ENCODE measurements at places on chromosomes 7 and 10. TPM values are rescaled to one million over a fixed set of nuclear protein-coding genes. Genes with fewer than 3 reads are reported as not detected.
A peak's percentile ranks its signal among the peaks of the same experiment; 100 is the strongest.

Gene RPP30
- total RNA-seq = 24.7 TPM

DNA sequence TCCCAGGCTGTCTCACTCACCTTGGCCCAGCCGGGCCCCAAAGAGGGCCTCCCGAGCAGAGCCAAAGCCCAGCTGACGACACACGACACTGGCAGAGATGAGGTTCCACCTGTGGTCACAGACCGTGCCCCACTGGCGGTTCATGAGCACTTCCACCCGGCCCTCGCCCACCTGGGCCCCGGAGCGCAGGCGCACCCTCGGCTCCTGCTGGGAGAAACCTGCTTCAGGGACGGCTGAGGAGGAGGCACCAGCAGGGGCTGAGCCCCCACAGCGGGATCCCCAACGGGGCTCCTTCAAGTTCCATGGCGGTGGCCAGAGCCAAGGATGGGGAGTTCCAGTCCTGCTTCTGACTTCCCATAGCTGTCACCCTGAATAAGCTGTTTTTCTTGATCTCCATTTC lies 10.0 kb downstream of the LOXL4 start:
- peak; percentile 7 for DNase-seq

DNA sequence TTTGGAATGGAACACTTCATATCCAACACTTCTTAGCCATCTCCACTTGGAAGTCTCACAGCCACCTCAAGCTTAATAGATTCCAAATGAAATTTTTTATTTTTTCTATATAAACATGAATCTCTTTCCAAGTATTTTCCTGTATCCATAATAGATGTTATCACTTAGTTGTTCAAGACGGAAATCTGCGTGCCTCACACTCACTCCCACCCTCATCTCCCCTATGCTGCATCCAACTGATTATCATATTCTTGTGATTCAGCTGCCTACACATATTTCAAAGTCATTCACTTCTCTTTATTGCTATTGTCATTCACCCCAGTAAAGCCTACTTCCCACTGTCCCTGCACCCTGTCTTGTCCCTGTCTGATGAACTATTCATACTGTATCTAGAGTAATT lies 70.2 kb upstream of the MKX start:
- DNase-seq = no peak

GRCh38 chr7:138079137-138079536 lies 2.9 kb downstream of the AKR1D1 start:
- no peak for DNase-seq

Gene BAMBI
- 19.4 TPM for total RNA-seq

All from mucosa of gallbladder (tissue), 1 donor.